ENCODE measurements at places on chromosomes 12 and 14. TPM values are rescaled to one million over a fixed set of nuclear protein-coding genes. Genes with fewer than 3 reads are reported as not detected.

The PLBD1 gene
- total RNA-seq, result not detected

The OR11H7 gene
- not detected for total RNA-seq

The C12orf50 gene
- total RNA-seq, result not detected

The NID2 gene
- 0.37 TPM for total RNA-seq

The OTOGL gene
- 0.16 TPM for total RNA-seq

DNA sequence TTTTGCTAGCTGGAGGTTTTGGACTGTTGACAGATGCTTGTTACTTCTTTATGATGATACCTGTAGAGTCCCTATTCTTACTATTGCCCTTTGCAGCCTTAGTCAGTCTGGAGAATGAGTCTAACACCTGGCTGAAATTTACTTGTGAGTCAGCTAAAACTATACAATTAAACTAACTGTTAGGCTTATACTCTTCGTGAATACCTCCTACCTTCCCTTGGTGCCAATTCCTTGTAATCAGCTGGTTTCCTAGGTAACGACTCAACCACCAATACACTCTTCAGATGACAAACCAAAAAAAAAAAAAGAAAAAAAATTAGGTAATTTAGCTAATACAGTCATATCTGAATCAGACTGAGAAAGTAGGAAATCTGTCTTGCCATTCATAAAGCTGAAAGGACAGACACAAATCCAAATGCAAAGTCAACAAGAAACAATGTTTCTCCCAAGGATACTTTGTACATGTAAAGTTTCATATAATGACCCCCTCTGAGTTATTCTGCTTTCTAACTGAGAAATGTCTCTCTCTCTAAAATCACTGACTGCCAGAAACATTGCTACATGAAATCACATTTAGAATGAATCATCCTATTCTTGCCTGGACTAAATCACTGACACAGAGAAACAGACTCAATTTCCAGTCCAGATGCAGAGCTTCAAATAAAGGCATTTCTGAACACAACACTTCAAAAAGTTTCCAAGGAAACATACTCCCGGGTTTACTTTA is 56.5 kb upstream of the CDKL1 start:
- H3K4me1 ChIP-seq, result peaks cover 4% of the 10 kb centered on the region
- peaks cover 30% of the 10 kb centered on the region for H3K36me3 ChIP-seq
- H3K4me3 ChIP-seq, result no peak overlapping the region
- no peak for DNase-seq

DNA sequence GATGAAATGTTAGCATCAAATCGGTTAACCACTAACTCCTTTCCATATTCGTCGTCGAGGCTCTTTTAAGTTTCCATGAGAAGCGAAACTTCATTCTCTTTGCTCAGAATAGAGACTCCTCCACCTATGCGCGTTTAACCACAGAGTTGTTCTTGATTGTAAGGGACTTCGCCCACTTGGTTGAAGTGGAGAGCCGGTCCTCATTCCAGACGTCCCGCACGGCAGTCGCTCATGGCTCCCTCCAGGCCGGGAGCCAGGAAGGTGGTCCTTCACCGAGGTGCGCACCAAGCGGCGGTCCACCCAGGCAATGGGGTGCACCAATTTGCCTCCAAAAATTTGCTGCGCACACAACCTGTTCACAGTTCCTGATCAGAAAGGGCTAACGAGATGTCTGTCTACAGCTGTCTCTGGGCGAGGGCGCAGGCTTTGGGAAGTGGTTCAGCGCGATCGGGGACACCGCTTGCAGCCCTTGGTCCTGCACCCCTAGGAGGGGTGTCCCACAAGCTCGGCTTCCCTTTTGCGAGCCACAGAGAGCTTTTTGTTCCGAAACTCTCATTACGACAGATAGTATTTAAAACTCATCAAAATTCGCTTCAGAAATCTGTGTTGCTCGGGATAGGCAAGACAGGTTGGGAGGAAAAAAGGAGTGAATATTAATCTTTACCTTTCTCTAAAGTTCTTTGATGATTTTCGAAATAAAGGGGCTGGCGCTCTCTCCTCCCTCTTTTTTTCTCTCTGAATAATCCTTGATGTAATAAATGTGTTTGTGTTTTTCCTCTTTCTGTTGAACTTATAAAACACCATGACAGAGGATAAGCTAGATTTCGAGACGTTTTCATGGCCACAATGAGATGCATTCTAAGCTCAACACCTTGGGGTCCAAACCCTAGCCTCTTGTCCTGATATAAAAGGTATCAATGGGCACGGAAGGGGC is 6.4 kb upstream of the ALX1 start:
- no peak for DNase-seq
- H3K4me1 ChIP-seq, result peaks cover 6% of the 10 kb centered on the region
- no peak overlapping the region for H3K27ac ChIP-seq
- H3K27me3 ChIP-seq, result peaks cover 52% of the 10 kb centered on the region
- H3K36me3 ChIP-seq, result no peaks in the 10 kb centered on the region
- H3K4me3 ChIP-seq, result no peak overlapping the region

DNA sequence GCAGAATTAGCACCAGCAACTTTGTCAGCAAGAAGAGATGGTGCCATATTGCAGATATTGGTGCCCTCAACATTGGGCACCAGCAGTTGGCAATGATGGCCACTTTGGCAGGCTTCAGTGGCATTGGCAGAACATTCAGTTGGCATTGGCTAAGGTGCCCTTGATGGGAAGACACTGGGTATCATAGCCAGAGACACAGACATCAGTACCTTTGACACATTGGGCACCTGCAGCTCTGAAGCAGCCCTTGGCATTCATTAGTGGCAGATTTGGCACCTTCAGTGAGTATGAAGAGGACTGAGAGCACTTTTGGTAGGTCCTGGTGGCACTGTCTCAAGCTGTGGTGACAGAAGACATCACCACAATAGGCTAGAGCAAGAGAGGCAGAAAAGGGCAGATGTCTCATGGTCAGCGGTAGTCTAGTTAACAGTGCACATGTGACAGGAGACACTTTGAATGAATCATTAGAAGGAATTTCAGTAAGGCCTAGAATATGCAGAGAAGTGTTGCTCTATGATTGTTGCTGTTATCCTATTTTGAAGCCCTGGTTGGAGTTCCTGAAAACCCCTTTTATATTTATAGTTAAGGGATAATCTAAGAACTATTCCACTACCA is 422.2 kb downstream of the APAF1 start:
- no peak overlapping the region for H3K27ac ChIP-seq
- H3K27me3 ChIP-seq, result no peaks in the 10 kb centered on the region
- H3K4me3 ChIP-seq, result no peak overlapping the region
- no peak for DNase-seq
